Progenitor cell of endocrine pancreas (in vitro differentiated cells): ENCODE measurements at places on chromosomes 6 and 20. TPM values are rescaled to one million over a fixed set of nuclear protein-coding genes. Genes with fewer than 3 reads are reported as not detected.
A peak's percentile ranks its signal among the peaks of the same experiment; 100 is the strongest.

DNA sequence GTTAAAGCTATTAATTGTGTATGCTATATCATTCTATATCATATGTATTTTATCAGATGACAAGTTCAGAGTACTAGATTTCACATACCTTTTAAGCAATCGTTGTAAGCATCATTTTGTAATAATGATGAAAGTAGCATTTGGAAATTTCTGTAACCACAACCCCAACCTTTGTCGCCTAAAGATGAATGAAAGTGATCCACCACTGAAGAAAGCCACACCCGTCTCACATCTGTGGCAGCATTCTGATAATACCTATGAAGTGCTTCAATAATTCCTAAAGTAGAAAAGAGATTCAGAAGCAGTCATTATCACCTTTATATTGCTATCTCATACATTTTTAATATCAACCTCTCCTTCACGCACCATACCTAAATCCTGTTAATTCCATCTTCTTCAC is 16.6 kb downstream of the ZUP1 start:
- no peak for DNase-seq
- no peaks in the 10 kb centered on the region for H3K4me1 ChIP-seq
- H3K27ac ChIP-seq, result no peak overlapping the region
- H3K27me3 ChIP-seq, result no peaks in the 10 kb centered on the region
- H3K4me3 ChIP-seq, result no peak overlapping the region

Gene PHACTR1
- 8.6 and 8.7 TPM in 2 replicates for total RNA-seq

Gene SYCP2
- total RNA-seq, result 1.4 and 2.2 TPM in 2 replicates

DNA sequence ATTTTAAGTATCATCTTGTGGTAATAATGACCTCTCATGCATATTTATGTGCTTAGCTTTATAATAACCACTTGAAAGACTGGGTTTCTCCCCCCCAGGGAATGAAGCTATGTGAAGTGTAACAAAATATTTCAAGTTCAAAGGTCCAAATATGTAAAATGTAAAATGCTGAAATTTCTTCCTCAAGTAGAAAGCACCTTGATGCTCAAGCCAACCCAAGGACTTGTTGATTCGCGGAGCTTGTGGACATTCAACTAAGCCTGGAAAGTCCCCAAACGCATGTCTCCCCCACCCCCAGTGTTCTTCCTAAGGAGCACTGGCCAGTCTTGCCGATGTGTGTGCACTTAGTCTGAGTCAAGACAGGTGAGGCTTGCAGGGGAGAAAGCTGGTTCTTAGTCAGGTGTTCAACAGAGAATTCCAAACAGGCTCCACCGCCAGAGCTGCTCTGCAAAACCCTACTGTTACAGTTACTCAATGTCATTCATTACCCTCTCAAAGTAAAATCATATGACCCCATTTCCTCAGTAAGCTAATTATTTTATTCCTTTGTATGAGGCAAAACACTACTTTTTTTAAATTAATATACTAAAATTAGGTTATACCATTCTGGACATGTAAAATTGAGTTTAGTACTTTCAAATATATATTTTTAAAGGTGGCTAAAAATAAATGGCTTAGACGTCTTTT is 46.9 kb upstream of the QKI start:
- peaks cover 8% of the 10 kb centered on the region for H3K27me3 ChIP-seq
- no peak overlapping the region for H3K27ac ChIP-seq
- no peak overlapping the region for H3K4me3 ChIP-seq
- peaks cover 8% of the 10 kb centered on the region for H3K4me1 ChIP-seq
- no peaks in the 10 kb centered on the region for H3K36me3 ChIP-seq

- peaks cover 2% of the 10 kb centered on the region for H3K27me3 ChIP-seq
- no peak for DNase-seq
- H3K27ac ChIP-seq, result no peak overlapping the region
- H3K4me1 ChIP-seq, result no peaks in the 10 kb centered on the region
- no peak overlapping the region for H3K4me3 ChIP-seq
Observed at GRCh38 chr6:51569594-51569993, 517.8 kb downstream of the PKHD1 start.

Gene POM121L2
- total RNA-seq, result not detected in 2 replicates

Gene SYNDIG1
- total RNA-seq, result 0.19 and 0.38 TPM in 2 replicates

- no peak overlapping the region for H3K4me3 ChIP-seq
- peaks cover 5% of the 10 kb centered on the region for H3K27me3 ChIP-seq
- no peak overlapping the region for H3K27ac ChIP-seq
- H3K36me3 ChIP-seq, result no peaks in the 10 kb centered on the region
- no peaks in the 10 kb centered on the region for H3K4me1 ChIP-seq
- no peak for DNase-seq
Observed at GRCh38 chr6:168408504-168409136, 32.4 kb upstream of the SMOC2 start.

GRCh38 chr6:21166754-21167153 is 426.8 kb upstream of the SOX4 start:
- H3K36me3 ChIP-seq, result peaks cover 1% of the 10 kb centered on the region
- H3K27ac ChIP-seq, result no peak overlapping the region
- DNase-seq, result no peak
- H3K4me3 ChIP-seq, result no peak overlapping the region

DNA sequence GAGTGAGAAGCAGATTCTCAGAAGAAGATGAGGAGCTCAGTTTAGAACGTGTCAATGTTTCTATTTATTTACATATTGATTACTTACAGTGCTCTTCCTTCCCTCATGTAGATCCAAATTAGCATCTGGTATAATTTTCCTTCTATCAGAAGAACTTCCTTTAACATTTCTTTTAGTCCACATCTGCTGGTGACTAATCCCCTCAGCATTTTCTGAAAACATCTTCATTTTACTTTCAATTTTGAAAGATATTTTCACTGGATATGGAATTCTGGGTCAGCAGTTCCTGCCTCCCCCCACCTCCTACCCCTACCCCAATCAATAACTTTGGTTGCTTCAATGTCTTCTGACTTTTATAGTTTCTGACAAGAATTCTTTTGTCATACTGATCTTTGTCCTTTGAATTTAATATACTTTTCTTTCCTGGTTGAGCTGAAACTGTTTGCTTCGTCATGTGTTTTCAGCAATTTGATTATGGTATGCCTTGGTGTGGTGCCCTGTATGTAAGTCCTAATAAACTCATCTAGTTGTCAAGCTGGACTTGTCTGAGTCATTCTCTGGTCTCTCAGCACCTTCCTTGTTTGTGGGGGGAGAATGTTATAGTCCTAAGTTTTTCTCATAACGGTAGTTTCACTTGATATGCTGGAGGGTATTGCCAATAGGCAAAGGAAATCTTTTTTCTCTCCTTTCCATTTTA is 57.0 kb downstream of the SMPDL3A start:
- peaks cover 20% of the 10 kb centered on the region for H3K27me3 ChIP-seq
- H3K36me3 ChIP-seq, result peaks cover 1% of the 10 kb centered on the region
- H3K4me1 ChIP-seq, result peaks cover 4% of the 10 kb centered on the region
- no peak overlapping the region for H3K4me3 ChIP-seq
- no peak for DNase-seq

Gene ENPP4
- total RNA-seq, result 11.5 and 11.9 TPM in 2 replicates

GRCh38 chr6:150981095-150981494 is 115.6 kb downstream of the MTHFD1L start:
- no peak overlapping the region for H3K27ac ChIP-seq
- no peak overlapping the region for H3K4me3 ChIP-seq
- DNase-seq, result no peak
- H3K36me3 ChIP-seq, result peaks cover 2% of the 10 kb centered on the region

Gene ID1
- total RNA-seq, result 322 and 326 TPM in 2 replicates

- no peak overlapping the region for H3K27ac ChIP-seq
- H3K36me3 ChIP-seq, result no peaks in the 10 kb centered on the region
- no peaks in the 10 kb centered on the region for H3K27me3 ChIP-seq
- peaks cover 21% of the 10 kb centered on the region for H3K4me1 ChIP-seq
- no peak for DNase-seq
- no peak overlapping the region for H3K4me3 ChIP-seq
Observed at GRCh38 chr6:21393441-21394165, 199.9 kb upstream of the SOX4 start.

Gene PDYN
- total RNA-seq, result not detected in 2 replicates

DNA sequence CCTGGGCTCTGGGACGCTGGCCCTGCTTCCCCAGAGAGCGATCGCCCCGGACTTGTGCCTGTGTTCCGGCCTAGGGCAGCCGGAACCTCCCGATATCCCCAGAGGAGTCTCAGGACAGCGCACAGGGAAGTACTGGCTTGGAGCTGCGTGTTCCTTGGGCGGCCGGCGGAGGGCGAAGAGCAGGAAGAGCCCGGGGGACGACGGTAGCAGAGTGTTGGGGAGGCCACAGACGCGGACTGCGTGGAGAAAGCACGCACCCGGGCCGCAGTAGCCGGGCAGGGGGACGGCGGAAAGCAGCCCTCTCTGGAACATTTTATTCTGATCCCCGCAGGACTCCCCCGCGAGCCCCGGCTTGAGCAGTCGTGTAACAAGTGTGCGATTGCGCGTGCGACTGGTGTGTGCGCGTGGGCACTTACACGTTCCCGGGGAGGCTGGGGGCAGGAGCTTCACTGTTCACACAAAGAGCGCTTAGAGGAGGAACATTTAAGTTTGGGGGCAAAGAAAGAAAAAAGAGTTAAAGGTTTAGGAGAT is 36.1 kb downstream of the NCR2 start:
- DNase-seq, result peak; percentile 33
- peak overlapping the region; percentile 65 for H3K4me3 ChIP-seq
- H3K36me3 ChIP-seq, result no peaks in the 10 kb centered on the region
- H3K27ac ChIP-seq, result no peak overlapping the region

DNA sequence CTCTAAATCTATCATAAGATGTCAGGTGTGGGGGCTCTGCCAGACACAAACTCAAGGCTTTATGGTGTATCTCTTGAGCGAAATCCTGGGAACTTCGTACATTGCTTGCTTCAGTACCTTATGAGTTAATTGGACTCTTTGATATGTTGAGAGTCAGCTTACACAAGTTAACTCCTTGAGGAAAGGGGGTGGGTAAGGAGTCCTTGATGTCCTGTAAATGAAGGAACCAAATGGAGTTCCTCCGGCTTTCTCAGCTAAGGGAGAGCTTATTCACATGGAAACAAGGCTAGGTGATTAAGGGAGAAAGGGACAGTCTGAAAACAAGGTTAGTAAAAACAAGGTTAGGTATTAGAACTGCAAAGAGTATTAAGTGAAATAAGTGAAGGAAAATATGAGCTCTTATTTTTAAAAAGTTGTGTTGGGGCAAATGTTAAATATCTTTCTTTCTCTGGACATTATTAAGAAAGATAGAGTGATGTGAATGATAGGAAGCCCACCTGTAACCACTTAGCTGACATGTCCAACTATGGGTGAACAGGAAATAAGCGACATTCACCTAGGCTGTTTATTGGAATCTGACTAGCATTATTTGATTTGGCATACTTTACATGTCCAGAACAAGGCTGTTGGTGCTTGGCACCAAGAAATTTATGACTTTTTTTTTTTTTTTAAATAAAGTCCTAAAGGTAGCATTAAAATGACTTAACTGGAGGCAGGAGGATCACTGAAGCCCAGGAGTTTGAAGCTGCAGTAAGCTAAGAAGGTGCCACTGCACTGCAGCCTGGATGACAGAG is 26.5 kb downstream of the GTF2H5 start:
- H3K4me1 ChIP-seq, result peaks cover 18% of the 10 kb centered on the region
- DNase-seq, result no peak
- no peak overlapping the region for H3K27ac ChIP-seq
- no peak overlapping the region for H3K4me3 ChIP-seq

GRCh38 chr6:44264154-44265006 is 971 bp downstream of the NFKBIE start:
- H3K27ac ChIP-seq, result peak overlapping the region; percentile 62
- H3K4me1 ChIP-seq, result peaks cover 14% of the 10 kb centered on the region
- peaks cover 2% of the 10 kb centered on the region for H3K36me3 ChIP-seq
- peaks cover 22% of the 10 kb centered on the region for H3K27me3 ChIP-seq
- peak overlapping the region; percentile 85 for H3K4me3 ChIP-seq

Gene TSBP1
- total RNA-seq, result not detected in 2 replicates

GRCh38 chr6:165654144-165654543 is 8.9 kb downstream of the PDE10A start:
- peaks cover 9% of the 10 kb centered on the region for H3K27me3 ChIP-seq
- H3K27ac ChIP-seq, result no peak overlapping the region
- no peak overlapping the region for H3K4me3 ChIP-seq
- DNase-seq, result no peak

DNA sequence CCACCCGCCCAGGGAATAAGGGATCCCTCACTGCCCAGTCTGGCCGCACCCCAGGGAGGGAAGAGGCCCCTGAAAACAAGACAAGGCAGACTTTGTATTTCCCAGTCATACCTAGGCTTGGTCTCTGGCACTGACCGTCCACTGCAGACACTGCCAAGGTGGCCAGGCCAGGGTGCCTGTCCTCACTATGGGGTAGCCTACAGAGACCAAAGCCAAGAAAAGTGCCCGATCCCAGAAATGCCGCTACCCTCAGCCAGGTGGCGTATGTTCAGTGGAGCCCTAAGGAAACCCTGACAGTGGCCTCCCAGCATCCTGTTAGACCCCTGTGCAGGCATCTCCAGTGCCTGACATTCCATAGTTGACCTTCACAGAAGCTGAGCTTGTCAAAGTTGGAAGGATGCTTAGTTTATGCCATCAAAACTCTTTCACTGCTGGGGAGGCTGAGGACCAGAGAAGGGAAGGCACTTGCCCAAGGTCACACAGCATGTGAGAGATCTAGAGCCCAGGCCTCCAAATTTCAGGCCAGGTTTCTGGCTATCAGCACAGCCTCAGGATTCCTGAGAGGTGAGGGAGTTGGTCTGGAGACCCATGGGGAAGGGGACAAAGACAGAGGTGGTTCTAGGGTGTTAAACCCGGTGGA is 2.5 kb downstream of the SCRT2 start:
- DNase-seq, result no peak
- H3K36me3 ChIP-seq, result no peaks in the 10 kb centered on the region
- no peak overlapping the region for H3K27ac ChIP-seq

- no peak for DNase-seq
- no peaks in the 10 kb centered on the region for H3K36me3 ChIP-seq
- peaks cover 93% of the 10 kb centered on the region for H3K27me3 ChIP-seq
- peak overlapping the region; percentile 70 for H3K4me3 ChIP-seq
Observed at GRCh38 chr6:100461278-100461916, 3.3 kb downstream of the SIM1 start.

GRCh38 chr6:13689511-13690256 is 22.0 kb downstream of the RANBP9 start:
- peaks cover 7% of the 10 kb centered on the region for H3K4me1 ChIP-seq
- H3K4me3 ChIP-seq, result no peak overlapping the region
- peaks cover 16% of the 10 kb centered on the region for H3K36me3 ChIP-seq
- no peak for DNase-seq

GRCh38 chr20:17878912-17879602 is 89.5 kb downstream of the SNX5 start:
- H3K27me3 ChIP-seq, result peaks cover 24% of the 10 kb centered on the region
- no peak overlapping the region for H3K27ac ChIP-seq
- H3K4me1 ChIP-seq, result peaks cover 13% of the 10 kb centered on the region
- no peak for DNase-seq

- H3K27ac ChIP-seq, result no peak overlapping the region
- H3K36me3 ChIP-seq, result peaks cover 1% of the 10 kb centered on the region
- H3K4me3 ChIP-seq, result no peak overlapping the region
- DNase-seq, result no peak
Observed at GRCh38 chr6:167113935-167114910, 8.7 kb upstream of the CCR6 start.

GRCh38 chr6:105227295-105227767 is 47.5 kb upstream of the POPDC3 start:
- peaks cover 1% of the 10 kb centered on the region for H3K4me1 ChIP-seq
- no peaks in the 10 kb centered on the region for H3K27me3 ChIP-seq
- H3K36me3 ChIP-seq, result no peaks in the 10 kb centered on the region
